ENCODE measurements at places on chromosomes 1 and 21.

DNA sequence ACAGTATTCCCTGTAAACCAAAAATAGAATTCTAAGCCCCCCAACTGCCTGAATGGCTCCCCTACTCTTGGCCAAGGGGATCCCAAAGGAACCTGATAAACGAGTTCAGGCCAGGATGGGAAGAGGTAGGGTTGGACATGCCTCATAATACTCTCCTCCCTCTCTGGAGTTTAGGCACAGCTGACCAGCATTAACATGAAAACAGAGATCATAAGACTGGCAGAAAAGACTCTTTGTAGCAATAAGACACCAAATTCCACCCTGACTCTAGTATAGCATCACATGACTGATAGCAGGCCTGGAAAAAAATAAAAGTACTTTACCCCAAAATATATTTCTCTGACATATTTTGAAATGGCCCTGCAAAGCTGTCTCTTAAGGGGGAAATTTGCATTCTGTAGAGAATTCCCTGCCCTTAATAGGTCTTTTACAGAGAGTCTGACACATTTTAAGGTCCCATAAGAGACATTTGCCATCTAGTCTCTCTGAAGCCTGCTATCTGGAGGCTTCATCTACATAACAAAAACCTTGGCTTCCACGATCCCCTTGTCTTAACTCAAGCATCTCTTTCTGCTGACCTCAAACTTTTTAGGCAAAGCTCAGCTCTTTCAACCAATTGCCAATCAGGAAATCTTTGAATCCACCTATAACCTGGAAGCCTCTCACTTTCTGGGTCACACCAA is 55.9 kb downstream of the SIK1 start:
- no peak for DNase-seq

- DNase-seq, result no peak
Measured at GRCh38 chr1:222090103-222090502, 348.2 kb upstream of the DUSP10 start.

DNA sequence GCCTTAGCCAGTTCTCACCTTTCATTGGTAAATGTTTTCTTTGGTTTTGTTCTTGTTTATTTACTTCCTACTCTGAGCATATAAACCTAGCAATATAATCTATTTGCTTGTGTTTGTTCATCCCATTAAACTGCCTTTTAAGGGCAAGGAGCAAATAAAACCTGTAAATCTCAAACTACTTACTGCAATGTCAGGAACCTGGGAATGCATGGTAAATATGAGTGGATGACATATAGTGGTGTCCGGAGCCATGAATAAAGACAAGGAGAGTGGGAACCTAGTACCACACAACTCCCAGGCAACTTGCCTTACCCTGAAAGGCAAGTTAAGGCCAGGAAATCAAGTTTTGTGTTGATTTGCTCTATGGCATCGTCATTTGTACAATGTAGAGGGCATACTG is 1133.7 kb upstream of the NCAM2 start:
- no peak for DNase-seq

GRCh38 chr1:75208862-75209261 is 74.7 kb downstream of the LHX8 start:
- no peak for DNase-seq

DNA sequence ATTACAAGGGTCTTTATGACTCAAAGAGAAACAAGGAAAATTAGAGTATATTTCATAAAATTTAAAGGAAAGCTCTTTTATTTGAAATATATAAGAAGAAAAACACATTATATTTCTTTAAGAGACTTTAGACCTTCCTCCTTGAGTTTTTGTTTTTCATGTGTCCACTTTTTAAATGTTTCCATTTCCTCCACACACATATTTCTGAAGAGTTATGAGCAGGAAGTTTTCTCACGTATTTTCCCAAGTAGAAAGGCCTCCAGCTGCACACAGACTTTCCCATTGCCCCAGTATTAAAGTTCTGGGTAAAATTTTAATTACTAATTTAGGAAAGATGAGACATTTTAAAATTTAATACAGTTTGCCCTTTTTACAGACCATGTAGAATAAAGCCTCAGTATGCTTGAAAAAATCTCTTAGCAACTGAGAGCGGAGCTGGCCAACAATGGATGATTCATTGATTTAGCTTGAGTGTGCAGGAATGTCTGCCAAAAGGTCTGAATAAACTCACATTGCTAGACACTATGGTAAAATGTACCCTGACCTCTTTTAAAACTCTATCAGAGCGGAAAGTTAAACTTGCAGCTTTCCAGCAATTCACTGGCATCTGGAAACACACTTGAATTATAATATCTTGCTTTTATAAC is 57.9 kb downstream of the DDAH1 start:
- DNase-seq, result no peak

DNA sequence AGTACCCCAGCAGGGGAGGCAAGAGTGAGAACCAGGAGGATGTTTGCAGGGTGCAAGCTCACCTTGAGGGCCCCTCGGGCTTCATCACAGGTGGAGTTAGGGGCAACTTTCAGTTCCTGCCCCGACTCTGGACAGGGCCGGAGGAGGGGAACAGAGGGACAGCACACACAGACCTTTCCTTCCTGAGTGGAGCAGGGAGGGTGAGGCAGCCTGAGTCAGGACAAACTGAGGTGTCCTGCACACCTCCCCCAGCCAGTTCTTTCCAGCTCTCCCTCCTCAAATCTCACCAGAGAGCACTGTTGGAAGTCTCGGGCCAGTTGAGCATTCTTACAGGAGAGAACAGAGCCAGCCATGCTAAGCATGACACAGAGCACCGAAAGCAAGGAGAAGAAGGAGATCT is 1.5 kb downstream of the ENTREP3 start:
- DNase-seq, result no peak

- DNase-seq, result no peak
Measured at GRCh38 chr1:102861247-102861646, 247.1 kb downstream of the COL11A1 start.

- DNase-seq, result no peak
Measured at GRCh38 chr1:11053758-11054137, 6.1 kb downstream of the SRM start.

- DNase-seq, result no peak
Measured at GRCh38 chr1:107529511-107530149, 388.8 kb downstream of the NTNG1 start.

- no peak for DNase-seq
Measured at GRCh38 chr1:156664767-156665411, 12.3 kb downstream of the NES start.

DNA sequence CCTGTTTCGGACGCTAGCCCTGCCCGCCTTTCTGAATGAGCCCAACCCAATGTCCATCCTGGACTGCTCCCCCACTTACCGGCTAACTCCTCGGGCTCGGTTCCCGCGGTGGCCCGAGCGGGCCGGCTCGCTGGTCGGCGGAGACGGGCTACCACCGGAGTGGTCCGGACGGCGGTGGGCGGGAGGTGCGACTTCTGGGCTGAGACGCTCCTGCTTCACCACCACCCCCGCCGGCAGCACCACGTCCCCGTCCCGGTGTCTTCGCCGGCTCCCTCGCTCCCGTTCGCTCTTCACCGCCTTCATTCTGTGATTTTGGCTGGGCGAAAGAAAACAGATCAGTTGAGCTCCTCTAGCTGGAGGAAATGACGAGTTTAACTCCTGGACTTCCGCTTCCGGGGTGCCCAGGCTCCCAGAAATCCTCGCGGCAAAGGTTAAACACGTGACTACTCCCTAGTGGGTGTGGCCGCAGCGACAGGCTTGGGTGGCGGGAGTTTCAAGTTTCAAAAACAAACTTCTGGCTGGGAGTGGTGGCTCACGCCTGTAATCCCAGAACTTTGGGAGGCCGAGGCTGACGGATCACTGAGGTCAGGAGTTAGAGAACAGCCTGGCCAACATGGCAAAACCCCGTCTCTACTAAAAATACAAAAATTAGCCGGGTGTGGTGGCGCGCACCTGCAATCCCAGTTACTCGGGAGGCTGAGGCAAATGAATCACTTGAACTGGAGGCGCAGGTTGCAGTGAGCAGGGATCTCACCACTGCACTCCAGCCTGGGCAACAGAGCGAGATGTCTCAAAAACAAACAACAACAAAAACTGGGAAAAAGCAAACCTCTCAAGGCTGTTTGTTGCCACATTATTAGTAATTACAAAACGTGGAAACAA is at the start of gene SNIP1:
TSS of gene SNIP1 (minus strand) at position 367 of the 882 bp plus-strand sequence. CDS start at position 303, 64 bp downstream.
- DNase-seq, result peak; percentile 70

- no peak for DNase-seq
Measured at GRCh38 chr1:161198897-161199431, at the start of gene ADAMTS4. Gene ADAMTS4 (minus strand): TSS chr1:161199054. CDS start chr1:161198627, 427 bp downstream.

DNA sequence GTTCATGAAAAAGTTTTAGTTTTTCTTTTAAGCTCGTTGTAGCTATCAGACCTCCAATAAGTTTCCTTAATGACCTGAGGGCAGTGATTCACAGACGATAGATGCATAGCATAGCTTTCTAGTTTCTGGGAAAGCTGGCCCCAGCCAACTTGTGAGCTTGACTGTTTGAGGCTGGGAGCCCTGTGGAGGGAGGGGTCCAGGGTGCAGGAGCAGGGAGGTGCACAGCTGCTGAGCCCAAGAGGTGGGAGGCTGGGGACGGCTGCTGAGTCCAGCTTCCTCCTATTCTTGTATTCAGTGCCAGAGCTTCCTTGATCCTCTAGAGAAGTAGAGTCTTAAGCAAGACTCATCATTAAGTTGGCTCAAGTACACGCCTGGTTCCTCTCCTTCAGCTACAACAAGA is 11.0 kb upstream of the AVPR1B start:
- no peak for DNase-seq

GRCh38 chr1:82086739-82087138 is 286.0 kb downstream of the ADGRL2 start:
- DNase-seq, result no peak

GRCh38 chr1:82775406-82776000 is 974.8 kb downstream of the ADGRL2 start:
- DNase-seq, result no peak

DNA sequence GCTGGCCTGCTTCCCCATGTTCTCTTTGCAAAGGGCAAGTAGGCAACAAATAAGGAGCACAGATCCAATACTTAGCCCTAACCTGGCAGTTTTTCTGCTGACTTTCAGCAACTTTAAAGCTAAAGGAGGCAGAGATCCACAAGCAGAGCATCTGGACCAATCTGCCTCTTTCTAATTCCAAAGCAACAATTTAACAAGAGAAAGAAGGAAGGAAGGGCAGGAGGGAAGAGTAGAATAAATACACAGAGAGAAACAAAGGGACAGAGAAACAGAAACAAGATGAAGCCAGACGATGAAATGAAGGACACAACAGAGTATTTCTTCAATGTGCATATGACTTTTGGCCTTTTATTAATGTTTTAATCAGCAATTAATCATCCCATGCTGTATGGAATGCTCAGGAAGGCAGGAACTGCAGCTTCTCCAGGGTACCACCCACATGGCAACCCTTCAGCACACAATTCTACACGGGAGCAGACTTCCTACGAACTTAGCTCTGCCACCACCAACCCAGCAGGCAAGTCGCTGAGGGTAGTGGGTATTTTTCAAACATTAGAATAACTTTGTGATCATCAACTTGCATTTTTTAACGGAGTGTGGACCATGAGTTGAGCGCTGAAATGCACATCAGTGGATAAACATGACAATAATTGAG is 15.3 kb downstream of the CLCC1 start:
- no peak for DNase-seq

DNA sequence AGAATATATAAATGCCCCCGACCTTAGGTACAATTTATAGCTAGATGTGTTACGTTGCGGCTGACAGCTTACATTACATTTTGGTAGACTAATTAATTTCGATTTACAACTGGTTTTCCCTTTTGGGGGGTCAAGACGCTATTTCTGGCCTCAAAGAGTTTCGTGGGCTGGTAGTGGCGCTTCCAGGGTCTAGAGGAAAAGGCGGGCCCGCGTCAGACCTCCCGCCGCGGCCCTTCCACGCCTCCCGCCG is 391 bp downstream of the IFT25 start:
- DNase-seq, result no peak

GRCh38 chr1:25718732-25719131 is 81.3 kb upstream of the SELENON start:
- DNase-seq, result no peak

GRCh38 chr1:40389871-40390560 is 16.5 kb downstream of the SMAP2 start:
- DNase-seq, result no peak

GRCh38 chr1:27648602-27649305 is 13.8 kb upstream of the FGR start:
- DNase-seq, result no peak

GRCh38 chr1:30820299-30820698 is 62.7 kb upstream of the LAPTM5 start:
- no peak for DNase-seq

- no peak for DNase-seq
Measured at GRCh38 chr1:10762153-10762523, 34.3 kb downstream of the CASZ1 start.

DNA sequence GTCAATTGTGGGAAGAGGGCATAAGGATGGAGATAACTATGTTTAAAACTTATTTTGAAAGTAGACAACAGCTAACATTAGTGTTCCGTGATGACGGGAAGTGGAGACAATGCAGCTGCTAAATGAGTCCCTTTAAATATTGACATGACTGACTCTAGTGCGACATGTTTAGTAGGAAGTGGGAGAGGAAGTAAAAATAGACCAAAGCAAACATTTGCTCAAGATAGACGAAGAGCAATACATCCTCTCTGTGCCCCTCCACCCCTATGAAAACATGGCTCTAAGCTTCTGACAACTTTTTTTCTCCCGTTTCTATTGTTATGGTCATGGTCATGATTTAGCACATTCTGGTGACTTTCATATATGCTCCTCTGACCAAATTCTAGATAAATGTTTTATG is 60.0 kb upstream of the HMCN1 start:
- DNase-seq, result no peak

GRCh38 chr1:25088946-25089345 is 143.4 kb downstream of the SYF2 start:
- DNase-seq, result no peak

- DNase-seq, result no peak
Measured at GRCh38 chr1:111878649-111879048, 110.8 kb downstream of the KCND3 start.

DNA sequence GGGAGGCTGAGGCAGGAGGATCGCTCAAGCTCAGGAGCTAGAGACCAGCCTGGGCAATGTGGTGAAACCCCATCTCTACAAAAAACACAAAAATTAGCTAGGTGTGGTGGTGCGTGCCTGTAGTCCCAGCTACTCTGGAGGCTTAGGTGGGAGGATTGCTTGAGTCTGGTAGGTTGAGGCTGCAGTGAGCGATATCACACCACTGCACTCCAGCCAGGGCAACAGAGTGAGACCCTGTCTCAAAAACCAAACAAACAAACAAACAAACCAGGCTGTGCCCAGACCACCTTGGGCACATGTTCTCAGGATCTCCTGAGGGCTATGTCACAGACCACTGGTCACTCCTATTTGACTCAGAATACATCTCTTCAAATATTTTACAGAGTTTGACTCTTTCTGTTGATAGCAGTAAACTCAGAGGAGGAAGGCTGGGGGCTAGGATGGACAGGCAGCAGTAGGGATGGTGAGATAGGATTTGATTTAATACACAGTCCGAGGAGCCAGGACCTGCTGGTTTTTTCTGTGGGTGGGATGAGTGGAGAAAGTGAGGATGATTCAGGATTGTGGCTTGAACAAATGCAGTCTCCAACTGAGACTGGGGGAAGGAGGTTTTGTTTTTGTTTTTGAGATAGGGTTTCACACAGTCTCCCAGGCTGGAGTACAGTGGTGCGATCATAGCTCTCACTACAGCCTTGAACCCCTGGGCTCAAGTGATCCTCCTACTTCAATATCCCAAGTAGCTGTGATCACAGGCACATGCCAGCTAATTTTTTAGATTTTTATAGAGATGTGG is 46.5 kb downstream of the OLFML3 start:
- DNase-seq, result no peak

Measured in stimulated activated CD8-positive, alpha-beta memory T cell treated with anti-CD3 and anti-CD28 coated beads, Interleukin-4, amount 100 ng/mL, for 1 hour (primary cell).